NCI-H446 (cell line): ENCODE measurements at places on chromosomes 2 and 18.

GRCh38 chr18:62741118-62741566 lies 25.8 kb downstream of the PHLPP1 start:
- no peak for DNase-seq

DNA sequence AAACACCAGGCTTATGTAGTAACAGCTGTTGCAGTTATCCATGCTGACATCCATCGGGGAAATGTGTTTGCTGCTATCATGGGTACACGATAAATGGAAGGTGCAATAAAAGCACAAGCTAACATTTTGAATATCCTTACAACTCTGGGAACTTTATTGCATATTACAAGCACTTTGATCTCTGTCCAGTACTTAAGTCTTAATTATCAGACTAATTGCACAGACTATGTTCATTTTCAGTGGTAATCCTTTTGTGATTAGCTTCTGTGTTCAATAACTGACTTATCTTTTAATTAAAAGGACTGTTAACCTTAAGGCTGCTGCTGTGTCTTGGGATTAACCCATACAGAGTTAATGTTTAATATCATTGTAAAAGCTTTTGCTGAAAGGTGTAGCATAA lies 101.4 kb upstream of the ATP5MC3 start:
- DNase-seq = no peak

GRCh38 chr18:43393174-43393573 lies 115.9 kb upstream of the SYT4 start:
- DNase-seq = peak; percentile 32

GRCh38 chr2:63790491-63790890 lies 51.2 kb upstream of the UGP2 start:
- DNase-seq = no peak

- peak; percentile 56 for DNase-seq
Observed at GRCh38 chr18:13221869-13222855, 3.6 kb downstream of the LDLRAD4 start.

- DNase-seq = no peak
Observed at GRCh38 chr2:10202131-10202665, 79.7 kb downstream of the RRM2 start.
